ENCODE measurements at places on chromosomes 5 and 9. TPM values are rescaled to one million over a fixed set of nuclear protein-coding genes. Genes with fewer than 3 reads are reported as not detected.

DNA sequence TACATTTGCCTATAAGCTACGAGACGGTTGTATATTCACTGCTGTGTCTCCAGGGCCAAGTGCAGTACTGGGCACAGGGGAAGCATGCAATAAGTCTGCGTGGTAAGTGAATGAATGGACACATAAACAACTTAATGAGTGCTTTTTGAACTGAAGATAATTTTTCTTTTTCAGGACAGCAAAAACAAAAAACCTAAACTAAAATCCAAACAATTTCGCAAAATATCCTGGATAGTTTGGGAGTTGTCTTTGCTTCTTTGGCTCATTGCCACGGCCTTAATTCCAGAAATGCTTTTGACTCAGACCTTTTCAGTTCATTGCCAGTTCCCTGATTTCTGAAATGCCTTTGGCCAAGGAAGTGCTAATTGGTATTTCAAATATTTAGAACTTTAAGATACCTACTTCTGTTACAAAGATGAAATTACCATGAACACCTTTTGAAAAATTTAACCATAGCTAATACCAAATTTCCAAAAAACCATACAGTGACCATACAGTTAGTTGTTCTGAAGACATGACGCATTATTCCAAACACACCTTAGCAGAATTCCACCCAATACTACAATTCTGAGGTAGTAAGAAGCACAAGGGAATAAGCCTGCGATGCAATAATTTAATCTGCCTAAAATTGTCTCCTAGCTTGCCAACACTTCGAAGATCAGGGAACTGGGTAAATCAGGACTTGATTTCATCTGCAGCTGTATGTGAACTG, 42.8 kb downstream of the TEK start:
- no peak for DNase-seq
- H3K4me1 ChIP-seq = peaks cover 8% of the 10 kb centered on the region
- H3K27ac ChIP-seq = no peak overlapping the region
- no peak overlapping the region for H3K4me3 ChIP-seq
- no peaks in the 10 kb centered on the region for H3K27me3 ChIP-seq
- H3K36me3 ChIP-seq = no peaks in the 10 kb centered on the region

GRCh38 chr9:74095925-74096324, 401.2 kb upstream of the RORB start:
- H3K27me3 ChIP-seq = no peaks in the 10 kb centered on the region
- DNase-seq = no peak
- H3K4me3 ChIP-seq = no peak overlapping the region
- H3K4me1 ChIP-seq = no peaks in the 10 kb centered on the region

DNA sequence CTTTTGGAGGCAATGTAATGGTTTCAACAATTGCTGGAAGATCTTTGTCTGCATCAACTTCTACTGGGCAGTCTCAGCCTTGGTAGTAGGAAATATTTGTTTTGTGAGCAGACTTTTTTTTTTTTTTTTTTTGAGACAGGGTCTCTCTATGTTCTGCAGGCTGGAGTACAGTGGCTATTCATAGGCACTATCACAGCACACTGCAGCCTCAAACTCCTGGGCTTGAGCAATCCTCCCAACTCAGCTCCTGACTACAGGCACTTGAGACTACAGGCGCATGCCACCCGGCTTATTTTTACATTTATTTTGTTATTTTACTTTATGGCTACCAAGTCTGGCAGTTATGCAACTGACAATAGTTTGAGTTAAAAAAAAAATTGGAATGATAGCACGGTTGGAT, 187.3 kb downstream of the SNX18 start:
- DNase-seq = no peak
- H3K27me3 ChIP-seq = peaks cover 19% of the 10 kb centered on the region
- H3K4me3 ChIP-seq = no peak overlapping the region
- H3K36me3 ChIP-seq = no peaks in the 10 kb centered on the region

GRCh38 chr9:107180206-107180605, 102.9 kb upstream of the RAD23B start:
- H3K27ac ChIP-seq = no peak overlapping the region
- DNase-seq = no peak
- H3K27me3 ChIP-seq = no peaks in the 10 kb centered on the region
- H3K4me3 ChIP-seq = no peak overlapping the region
- H3K36me3 ChIP-seq = no peaks in the 10 kb centered on the region
- H3K4me1 ChIP-seq = peaks cover 9% of the 10 kb centered on the region

GRCh38 chr5:14266686-14267085, 123.5 kb downstream of the TRIO start:
- DNase-seq = no peak
- no peaks in the 10 kb centered on the region for H3K36me3 ChIP-seq
- peaks cover 55% of the 10 kb centered on the region for H3K4me1 ChIP-seq

DNA sequence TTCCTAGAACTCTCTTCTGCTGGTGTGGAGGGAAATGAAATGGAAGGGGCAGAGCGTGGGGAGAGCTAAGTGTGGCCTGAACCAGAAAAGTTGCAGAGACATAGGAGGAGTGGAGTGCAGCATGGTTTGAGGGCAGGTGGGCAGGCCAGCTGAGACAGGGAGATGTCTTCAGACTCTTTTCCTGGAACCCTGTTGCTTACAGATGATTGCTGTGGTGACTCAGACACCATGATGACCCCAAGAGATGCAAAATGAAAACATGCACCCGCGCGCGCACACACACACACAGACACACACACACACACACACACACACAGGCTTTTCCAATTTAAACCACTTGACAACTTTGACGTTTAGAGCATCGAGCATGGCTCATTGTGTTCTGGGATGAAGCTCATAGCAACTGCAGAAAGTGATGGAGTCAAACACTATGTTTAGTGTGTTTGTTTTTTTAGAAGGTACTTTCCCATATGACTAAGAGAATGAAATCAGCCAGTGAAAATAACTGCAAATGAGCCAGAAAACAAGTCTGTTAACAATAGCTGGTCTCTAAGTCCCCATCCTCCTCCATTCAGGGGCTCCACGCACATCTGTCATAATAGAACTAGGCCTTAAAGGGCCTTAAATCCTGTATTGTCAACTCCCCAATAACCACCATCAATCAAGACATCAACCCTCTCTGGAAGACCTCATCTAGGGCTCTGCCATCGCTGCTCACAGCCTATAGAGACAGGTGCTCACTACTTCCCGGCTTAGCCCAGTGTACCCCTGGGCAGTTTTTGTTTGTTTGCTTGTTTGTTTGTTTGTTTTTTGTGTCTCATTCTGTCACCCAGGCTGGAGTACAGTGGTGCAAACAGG, 9.6 kb downstream of the TMOD1 start:
- H3K4me3 ChIP-seq = no peak overlapping the region
- no peaks in the 10 kb centered on the region for H3K36me3 ChIP-seq
- no peak for DNase-seq
- peaks cover 20% of the 10 kb centered on the region for H3K4me1 ChIP-seq
- no peak overlapping the region for H3K27ac ChIP-seq
- H3K27me3 ChIP-seq = no peaks in the 10 kb centered on the region

GRCh38 chr5:91712718-91713117, 329.6 kb upstream of the ARRDC3 start:
- no peaks in the 10 kb centered on the region for H3K4me1 ChIP-seq
- no peak for DNase-seq
- no peak overlapping the region for H3K4me3 ChIP-seq
- H3K27ac ChIP-seq = no peak overlapping the region

- no peak overlapping the region for H3K27ac ChIP-seq
- H3K4me3 ChIP-seq = no peak overlapping the region
- no peaks in the 10 kb centered on the region for H3K27me3 ChIP-seq
- no peaks in the 10 kb centered on the region for H3K4me1 ChIP-seq
These were observed 1724.3 kb upstream of the C9orf72 start for GRCh38 chr9:29297592-29297991.

DNA sequence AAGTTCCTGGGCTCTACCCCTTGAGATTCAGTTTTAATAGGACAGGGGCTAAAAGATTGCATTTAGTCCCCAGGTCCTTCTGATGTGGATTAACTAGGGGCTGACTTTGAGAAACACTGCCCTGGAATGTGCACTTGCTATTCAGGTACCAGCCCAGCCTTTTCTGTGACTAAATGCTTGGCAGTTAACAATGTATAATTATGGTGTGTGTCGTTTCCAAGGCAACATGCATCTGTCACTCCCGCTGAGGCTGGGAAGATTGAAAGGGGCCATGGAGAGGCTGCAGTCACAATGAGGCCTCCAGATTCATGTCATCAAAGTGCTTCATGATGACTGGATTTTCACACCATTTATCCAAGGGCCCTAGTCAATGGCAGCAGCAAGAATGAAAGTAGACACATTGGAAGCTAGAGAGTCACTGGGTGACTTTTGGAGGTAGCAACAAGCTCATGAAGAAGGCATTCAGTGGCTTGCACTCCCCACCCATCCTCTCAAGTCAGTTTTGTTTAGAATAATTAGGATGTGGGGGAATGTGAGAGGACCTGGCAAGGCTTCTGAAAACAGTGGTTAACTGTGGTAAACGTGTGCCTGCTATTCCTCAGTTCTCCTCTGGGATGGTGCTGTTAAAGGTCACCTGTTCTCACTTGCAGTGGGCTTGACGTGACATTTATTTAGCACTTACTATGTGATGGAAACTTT, 28.3 kb downstream of the RAI14 start:
- no peaks in the 10 kb centered on the region for H3K36me3 ChIP-seq
- H3K27ac ChIP-seq = no peak overlapping the region
- H3K4me1 ChIP-seq = peaks cover 56% of the 10 kb centered on the region
- DNase-seq = peak; percentile 24
- H3K4me3 ChIP-seq = no peak overlapping the region

GRCh38 chr5:153926201-153926600, 112.5 kb downstream of the FAM114A2 start:
- H3K27ac ChIP-seq = no peak overlapping the region
- H3K4me3 ChIP-seq = no peak overlapping the region
- no peak for DNase-seq
- peaks cover 26% of the 10 kb centered on the region for H3K27me3 ChIP-seq
- H3K4me1 ChIP-seq = no peaks in the 10 kb centered on the region

Gene GRM6
- total RNA-seq = not detected

Gene COL15A1
- 0.15 TPM for total RNA-seq

Gene TAF11L5
- not detected for total RNA-seq

Gene FAM221B
- not detected for total RNA-seq

Gene ANKRD55
- total RNA-seq = not detected

Gene ST8SIA4
- total RNA-seq = not detected

Gene ADAMTS19
- not detected for total RNA-seq

Gene COL5A1
- 0.30 TPM for total RNA-seq

Gene RABGAP1
- total RNA-seq = 29.7 TPM

Gene PCDHAC1
- total RNA-seq = 1.0 TPM

Gene SLC6A18
- total RNA-seq = not detected

Gene GPR21
- total RNA-seq = 1.1 TPM

Data from HCT116 (cell line).